WTC11 (cell line): ENCODE measurements at places on chromosomes 1 and 21.

- no peak for DNase-seq
These were observed 280.1 kb upstream of the ST6GALNAC5 start for GRCh38 chr1:76587212-76587611.

- no peak for DNase-seq
These were observed 80.5 kb downstream of the HIVEP3 start for GRCh38 chr1:41838266-41838665.

DNA sequence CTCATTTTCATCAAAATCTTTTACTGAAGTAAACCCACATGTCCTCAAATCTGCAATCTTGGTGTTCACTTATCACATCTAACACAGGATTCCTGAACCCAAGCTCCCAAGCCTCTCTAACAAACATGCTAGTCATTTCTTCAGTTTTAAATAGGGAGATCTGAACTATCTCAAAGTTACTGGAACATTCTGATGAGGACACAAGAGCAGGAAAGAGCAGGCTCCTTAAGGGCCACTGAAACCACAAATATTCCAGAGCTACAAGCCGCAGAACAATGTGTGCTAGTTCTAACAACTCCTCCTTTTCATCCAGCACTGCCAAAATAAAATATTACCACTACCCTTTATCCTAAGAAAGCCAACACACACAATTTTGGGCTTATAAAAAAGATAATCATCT is 38.9 kb downstream of the WARS2 start:
- no peak for DNase-seq

GRCh38 chr1:240803151-240803550 is 191.2 kb upstream of the GREM2 start:
- no peak for DNase-seq

DNA sequence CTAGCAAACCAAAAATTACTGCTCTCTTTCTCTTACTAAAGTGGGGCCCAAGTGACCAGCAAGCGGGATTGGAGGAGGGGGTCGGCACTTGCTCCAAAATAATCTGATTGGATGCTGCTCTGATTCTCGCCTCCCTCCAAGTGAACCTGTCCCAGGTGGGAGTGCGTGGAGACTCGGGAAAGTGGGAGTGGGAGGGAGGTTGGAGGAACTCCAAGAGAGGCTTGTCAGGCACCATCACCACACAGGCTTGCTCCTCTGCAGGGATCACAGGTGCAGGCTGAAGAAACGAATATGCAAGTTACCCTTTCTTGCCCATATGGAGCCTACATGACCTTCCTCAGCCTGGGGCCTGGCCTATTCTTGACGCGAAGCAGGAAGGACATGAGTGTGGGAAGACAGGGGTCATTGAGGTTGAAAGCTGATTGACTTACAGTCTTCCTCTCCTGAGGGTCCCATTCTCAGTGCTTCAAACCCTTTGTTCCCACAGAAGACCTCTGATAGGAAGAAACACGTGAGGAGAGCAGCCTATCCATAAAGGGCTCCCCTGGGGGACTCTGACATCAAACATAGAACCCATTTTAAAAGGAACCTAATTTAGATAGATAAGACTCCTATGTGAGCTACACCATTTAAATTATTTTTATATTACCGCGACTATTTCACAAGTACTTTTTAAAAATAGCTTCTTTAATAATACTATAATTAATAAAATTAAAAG is 14.2 kb downstream of the RGS8 start:
- no peak for DNase-seq

DNA sequence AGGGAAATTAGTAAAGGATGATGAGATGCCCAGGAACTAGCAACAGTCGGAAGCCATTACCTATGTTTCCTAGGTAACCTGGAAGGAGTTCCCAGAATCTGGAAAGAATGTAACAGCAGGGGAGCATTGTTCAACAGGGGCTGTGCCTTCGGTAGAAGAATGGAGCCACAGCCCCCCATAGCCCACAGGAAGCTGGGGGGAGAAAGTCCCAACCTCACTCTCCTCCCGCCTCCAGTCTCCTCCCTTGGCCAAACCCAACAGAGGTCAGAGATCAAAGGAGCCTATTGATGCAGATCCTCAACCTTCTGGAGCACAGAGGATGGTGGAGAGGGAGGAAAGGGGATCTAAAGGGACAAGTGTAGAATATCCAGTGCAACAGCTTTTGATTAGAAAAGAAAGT is 131.5 kb upstream of the SLC44A3 start:
- DNase-seq = peak; percentile 60

GRCh38 chr21:39136711-39137110 is 46.5 kb downstream of the PSMG1 start:
- DNase-seq = no peak

GRCh38 chr1:173043253-173043652 is 7.5 kb downstream of the TNFSF18 start:
- DNase-seq = no peak

DNA sequence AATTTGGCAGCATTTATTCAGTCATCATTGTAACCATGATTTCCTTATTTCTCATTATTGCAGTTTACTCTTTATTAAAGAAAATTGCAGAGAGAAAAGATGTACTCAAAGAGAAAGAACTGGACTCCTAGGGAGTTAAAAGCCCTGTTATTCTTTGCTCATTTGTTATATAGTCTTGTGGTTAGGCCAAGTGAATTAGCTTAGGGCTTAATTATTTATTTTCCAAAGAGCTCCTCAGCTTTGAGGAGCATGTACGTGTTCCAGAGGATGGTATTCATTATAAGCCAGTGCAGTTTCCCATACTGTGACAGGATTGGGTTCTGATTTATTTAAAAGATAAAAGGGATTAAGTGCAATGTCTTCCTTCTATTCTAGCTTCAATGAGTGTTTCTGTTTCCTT is 86.4 kb downstream of the GPR161 start:
- DNase-seq = no peak

DNA sequence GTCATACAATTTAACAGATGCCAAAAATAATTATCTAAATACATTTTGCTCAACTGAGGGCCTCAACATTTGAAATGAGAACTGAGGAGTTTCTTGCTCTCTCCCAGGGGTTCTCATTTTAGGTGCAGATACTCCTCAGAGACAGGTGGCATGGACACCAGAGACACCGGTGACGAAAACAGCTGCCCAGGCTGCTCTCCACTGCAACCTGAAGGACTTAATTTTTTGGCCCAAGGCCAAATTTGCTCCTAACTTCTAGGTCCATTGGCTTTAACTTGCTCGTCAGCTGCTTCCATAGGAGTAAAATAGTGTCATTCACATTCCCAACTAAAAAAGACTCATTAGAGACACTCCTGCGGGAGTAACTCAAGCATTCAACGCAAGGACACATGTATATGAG is 87.0 kb downstream of the NRIP1 start:
- no peak for DNase-seq

- no peak for DNase-seq
These were observed 325.1 kb upstream of the GREM2 start for GRCh38 chr1:240936911-240937668.

DNA sequence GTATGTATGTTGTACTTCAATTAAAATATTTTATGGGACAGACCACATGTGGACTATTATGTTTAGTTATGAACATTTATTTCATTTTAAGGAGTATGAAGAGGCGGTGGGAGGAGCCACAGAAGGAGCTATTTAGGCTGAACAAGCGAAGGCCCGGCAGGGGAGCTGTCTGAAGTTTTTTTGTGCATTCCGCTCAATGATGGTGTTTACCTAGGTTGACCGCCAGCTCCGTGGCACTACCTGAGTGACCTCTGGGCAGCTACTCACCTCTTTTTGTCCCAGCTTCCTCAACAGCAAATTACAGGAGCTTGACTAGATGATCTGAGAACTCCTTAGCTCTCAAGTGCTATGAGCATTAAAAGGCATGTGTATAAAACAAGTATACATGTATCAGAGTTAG is 32.7 kb upstream of the C1orf198 start:
- no peak for DNase-seq

DNA sequence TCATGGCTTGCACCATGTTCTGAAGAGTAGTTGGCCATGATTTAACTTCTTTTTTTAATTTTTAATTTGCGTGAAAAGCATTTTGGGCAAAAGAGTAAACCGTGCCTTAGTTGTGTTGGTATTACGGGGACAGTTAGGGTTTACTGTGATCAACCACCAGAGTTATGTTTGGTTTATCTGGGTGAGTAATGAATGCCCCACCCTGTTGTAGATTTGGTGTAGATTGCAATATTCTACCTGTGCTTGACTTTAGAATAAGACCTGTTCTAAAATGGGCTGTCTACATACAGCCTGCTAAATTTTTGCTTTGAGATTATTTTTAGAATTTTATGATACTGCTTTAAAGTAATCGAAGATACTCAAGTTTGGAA is 1.4 kb downstream of the USP25 start:
- DNase-seq = no peak

DNA sequence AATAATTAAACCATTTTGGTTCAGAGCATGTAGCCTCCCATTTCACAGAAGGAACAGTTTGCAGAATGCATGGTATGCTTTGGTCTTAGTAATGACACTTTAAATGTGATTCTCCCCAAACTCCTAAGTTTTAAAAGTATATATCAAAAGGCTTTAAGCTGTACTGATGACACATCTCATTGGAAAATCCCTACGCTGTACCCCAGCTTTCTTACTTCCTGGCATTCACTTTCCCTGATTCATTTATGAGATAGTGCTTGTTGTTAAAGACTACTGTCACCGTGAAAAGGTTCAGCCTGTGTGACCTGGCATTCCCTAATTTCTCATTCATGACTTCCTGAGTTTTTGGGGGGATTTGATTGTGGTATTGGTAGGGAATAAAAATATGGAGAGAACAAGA is 53.4 kb downstream of the MPZL1 start:
- DNase-seq = no peak

DNA sequence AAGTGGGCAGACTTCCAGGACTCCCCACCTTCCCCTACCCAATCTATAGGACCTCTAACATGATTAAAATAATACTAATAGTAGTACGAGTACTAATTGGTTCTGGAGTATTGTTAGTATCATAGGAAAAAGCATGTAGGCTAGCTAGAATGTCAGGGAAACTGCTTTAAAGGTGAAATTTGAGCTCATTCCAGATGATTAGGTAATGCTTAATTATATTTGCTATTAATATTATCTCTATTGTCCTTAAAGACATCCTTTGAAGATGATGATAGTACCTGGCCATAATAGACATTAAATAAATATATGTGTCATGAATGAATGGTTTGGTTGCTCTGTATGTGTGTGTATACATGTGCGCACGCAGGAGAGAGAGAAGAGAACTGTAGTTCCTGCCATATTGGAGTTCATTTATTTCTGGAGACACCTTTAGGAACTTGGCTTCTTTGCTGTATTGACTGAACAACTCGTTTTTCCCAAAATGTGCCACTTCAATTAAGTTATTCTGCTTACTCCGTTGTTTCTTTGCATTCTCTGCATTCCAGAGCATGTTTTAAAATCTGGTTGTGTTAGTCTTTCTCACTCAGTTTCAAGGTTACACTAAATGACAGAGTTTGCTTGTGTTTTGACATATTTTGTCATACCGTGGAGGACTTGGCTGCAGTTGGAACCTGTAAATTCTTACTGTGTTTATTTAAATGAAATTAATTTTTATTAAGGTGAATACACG is 117.1 kb downstream of the OSBPL9 start:
- no peak for DNase-seq

DNA sequence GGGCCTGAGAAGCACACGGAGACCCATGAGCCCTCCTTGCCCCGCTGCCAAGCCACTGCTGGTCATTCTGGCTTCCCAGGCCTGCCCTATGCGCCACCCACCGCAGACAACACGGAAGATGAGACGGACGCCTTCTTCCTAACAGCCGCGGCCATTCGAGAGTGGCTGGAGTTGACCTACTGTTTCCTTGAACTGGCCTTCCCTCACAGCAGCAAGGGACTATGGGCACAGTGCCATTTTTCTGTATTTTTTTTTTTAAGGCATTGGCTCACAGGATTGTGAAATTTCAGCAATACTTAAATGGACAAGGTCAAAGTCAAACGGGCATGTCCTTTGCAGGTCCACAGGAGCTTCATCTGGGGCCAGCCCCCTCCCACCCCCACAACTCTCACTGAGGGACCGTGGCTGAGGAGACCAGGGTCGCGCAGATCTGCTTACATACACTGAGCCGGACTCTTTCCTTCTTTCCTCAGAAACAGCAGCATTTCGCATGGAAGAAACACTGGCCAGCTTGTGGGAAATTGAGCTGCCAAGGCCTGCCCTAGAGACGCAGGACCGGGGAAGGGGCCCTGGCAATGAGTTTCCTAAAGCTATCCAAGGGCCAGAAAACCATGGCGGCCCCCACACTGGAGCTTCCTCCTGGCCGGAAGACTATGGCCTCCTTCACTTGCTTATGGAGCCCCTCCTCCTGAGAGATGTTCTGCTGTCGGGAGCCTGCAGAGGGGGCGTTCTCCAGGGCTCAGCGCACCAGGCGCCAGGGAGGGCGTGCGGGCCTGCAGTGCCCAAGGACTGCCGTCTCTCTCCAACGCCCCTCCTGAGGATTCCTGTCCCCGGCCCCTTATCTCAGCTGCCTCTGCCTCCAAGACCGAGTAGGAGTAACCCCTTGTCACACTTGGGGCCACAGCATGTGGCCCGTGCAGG is 98.9 kb downstream of the PGBD5 start:
- DNase-seq = no peak

- no peak for DNase-seq
These were observed 175.4 kb upstream of the GORAB start for GRCh38 chr1:170356585-170356984.

- no peak for DNase-seq
These were observed 114.3 kb downstream of the GDAP2 start for GRCh38 chr1:117814856-117815797.

GRCh38 chr1:48750109-48750508 is 26.6 kb downstream of the BEND5 start:
- no peak for DNase-seq

- no peak for DNase-seq
These were observed 41.9 kb downstream of the LPGAT1 start for GRCh38 chr1:211788626-211789025.

GRCh38 chr1:169697755-169698154 is 13.7 kb downstream of the SELL start:
- no peak for DNase-seq
